ENCODE measurements at places on chromosomes 16 and 17.

DNA sequence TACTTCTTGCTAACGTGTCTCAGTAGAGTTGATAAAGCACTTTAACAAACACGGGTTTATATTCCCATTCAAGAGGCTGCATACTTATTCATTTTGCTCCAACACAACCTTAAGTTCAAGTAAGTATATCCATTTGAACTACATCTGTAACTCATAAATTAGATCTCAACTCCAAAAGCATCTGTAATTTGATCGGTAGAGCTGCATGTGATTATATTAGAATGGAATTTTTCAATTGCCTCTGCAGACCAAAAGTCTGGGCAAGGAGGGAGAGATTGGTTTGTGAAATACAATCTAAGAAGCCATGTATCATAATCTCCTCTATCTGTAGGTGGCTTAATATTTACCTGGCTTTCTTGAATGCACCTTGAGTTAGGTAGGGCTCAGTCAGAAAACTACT, 371.0 kb downstream of the RBFOX1 start:
- no peak for DNase-seq

DNA sequence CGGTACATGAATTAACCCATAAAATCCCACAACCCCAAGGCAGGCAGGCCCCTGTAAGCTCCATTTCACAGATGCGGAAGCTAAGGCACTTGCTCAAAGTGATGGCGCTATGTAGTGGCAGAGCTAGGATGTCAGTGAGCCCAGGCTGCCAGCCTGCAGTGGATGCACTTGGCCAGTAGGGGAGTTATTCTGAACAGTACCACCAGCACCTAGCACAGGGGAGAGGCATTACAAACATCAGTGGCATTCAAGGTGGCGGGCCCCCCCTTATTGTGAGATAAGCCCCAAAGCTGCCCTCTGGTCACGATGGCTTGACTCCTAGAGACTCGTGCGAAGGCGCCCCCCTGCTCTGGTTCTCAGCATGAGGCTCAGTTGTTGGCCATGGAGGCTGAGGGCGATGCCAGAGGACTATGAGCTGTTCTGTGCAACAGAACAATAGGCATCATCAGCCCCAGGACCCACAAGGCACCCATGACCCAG, 33.8 kb downstream of the GTF3C1 start:
- DNase-seq: no peak

DNA sequence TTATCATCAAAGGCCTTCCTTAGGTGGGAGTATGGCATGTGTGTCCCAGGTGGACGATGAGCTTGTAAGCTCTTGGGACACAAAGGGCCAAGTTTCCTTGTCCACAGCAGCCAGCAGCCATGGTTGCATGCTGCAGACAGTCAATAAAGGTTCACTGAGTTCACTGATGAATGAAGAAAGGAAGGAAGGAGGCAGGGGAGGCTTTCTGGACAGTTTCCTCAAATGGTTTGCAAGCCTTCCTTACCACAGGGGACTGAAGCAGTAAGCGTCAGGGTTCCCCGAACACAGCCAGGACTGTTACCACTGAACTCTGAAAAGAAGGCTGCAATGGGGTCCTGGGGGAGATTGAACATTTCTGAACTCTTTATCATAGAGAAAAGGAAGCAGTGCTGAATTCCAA, 111.1 kb downstream of the GAS7 start:
- DNase-seq: no peak

DNA sequence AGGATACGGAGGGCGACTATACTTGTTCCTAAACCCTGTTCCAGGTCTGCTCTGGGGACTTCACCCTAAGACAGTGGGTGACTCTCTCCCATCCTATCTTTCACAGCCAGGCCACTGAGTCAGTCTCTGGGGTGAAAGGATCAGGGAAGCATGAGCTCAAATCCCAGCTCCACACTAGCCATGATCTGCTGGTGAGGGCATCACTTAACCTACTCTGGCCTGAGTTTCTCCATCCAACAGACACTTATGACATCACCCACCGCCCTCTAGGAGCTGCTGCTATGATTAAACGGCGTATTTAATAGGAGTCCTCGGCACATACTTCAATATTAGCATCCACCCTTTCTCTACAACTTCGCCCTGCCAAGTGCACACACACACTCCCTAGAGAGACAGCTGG, 10.1 kb downstream of the GAST start:
- no peak for DNase-seq

- no peak for DNase-seq
Observed at GRCh38 chr17:81400996-81401722, 5.9 kb downstream of the BAHCC1 start.

GRCh38 chr17:64938925-64939474, 19.7 kb upstream of the LRRC37A3 start:
- no peak for DNase-seq

- DNase-seq: no peak
Observed at GRCh38 chr17:29158488-29159275, 21.5 kb downstream of the MYO18A start.

DNA sequence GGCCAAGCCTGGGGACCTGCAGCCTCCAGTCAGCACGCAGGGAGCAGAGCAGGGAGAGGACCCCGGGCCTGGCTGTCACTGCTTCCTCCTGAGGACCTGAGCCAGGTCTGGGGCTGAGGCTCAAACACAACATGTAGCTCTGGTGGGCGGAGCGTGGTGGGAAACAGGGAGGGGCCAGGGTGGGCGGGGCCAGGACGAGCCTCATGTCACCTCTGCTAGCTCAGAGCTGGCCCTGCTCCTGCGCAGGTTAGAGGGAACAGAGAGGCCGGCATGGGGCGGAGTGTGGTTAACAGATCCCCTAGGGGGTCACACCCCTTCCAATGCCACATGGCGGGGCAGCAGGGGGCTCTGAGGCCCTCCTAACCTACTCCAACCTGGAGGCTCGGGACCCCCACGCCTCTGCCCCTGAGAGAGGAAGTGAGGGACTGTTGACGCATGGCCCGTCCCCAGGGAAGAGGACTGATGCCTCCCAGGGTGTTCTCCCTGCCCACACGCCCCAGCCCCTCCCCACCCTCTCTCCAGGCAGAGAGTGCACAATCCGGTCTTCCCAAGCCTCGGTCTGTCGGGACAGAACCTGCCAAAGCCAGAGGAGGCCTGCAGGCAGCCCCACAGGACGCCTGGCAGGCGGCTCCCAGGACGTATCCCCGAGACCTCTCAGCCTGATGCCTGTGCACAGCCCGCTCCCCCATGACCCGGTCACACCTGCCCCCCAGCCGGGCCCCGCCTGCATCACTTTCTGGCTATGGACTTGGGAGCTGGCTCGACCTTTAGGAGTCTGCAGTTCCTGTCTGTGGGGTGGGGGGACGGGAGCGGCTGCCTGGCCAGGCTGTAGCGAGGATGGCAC, 15.2 kb downstream of the PIEZO1 start:
- DNase-seq: no peak

GRCh38 chr17:38701504-38702165, 3.4 kb upstream of the MLLT6 start:
- DNase-seq: no peak

- DNase-seq: no peak
Observed at GRCh38 chr17:50440172-50440837, 14.3 kb downstream of the ACSF2 start.

DNA sequence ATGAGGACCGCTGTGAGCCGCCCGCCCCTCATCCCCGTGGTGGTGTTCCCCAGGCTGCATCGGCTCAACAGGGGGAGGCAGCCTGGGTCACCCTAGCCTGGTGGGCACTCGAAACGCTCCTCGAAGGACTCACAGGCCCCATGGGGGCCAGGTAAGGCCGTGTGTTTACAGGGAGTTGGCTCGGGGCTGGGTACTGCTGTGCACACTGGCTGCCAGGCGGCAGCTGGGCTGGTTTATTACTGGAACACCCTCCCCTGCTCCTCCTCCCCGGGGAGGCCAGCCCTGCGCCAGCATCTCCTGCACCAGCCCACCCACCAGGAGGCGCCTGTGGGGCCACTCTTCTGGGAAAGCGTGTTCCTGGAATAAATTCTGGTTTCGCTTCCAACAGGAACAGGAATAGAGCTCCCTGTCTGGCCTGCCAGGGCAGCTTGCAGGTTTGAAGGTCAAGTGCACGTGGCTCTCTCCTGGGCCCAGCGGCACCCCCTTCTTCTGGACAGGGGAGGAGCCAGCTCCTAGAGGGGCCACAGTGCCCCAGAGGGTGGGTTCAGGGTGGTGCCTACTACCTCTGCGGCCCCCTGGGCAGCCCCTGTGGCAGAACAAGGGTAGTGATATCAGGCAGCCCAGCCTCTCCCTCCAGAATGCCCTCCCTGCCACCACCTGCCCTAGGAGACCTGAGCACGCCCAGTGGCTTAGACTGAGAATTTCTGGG, 11.3 kb downstream of the MCRIP1 start:
- DNase-seq: no peak

- no peak for DNase-seq
Observed at GRCh38 chr16:3846595-3847091, 33.9 kb downstream of the CREBBP start.

- DNase-seq: no peak
Observed at GRCh38 chr16:55471448-55472097, 7.4 kb upstream of the MMP2 start.

GRCh38 chr16:1548727-1549126, 15.3 kb downstream of the TMEM204 start:
- DNase-seq: no peak

GRCh38 chr17:73770115-73770848, 126.0 kb upstream of the SDK2 start:
- peak; percentile 67 for DNase-seq

DNA sequence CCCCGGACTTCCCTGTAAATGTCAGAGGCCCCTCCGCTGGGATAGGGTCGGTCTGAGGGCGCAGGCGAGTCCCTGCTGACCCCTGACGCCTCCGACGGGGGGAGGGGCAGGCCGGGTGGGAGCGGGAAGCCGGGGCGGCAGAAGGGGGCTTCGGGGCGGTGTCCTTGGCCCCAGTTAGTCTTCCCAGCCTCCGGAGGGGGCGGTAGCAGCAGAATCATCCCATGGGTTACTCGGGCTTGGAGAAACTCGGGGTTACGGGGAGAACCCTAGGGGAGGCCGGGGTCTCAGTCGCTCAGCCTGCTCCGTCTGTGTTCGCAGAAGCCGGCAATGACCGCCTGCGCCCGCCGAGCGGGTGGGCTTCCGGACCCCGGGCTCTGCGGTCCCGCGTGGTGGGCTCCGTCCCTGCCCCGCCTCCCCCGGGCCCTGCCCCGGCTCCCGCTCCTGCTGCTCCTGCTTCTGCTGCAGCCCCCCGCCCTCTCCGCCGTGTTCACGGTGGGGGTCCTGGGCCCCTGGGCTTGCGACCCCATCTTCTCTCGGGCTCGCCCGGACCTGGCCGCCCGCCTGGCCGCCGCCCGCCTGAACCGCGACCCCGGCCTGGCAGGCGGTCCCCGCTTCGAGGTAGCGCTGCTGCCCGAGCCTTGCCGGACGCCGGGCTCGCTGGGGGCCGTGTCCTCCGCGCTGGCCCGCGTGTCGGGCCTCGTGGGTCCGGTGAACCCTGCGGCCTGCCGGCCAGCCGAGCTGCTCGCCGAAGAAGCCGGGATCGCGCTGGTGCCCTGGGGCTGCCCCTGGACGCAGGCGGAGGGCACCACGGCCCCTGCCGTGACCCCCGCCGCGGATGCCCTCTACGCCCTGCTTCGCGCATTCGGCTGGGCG, 542 bp downstream of the GUCY2D start:
- DNase-seq: no peak

DNA sequence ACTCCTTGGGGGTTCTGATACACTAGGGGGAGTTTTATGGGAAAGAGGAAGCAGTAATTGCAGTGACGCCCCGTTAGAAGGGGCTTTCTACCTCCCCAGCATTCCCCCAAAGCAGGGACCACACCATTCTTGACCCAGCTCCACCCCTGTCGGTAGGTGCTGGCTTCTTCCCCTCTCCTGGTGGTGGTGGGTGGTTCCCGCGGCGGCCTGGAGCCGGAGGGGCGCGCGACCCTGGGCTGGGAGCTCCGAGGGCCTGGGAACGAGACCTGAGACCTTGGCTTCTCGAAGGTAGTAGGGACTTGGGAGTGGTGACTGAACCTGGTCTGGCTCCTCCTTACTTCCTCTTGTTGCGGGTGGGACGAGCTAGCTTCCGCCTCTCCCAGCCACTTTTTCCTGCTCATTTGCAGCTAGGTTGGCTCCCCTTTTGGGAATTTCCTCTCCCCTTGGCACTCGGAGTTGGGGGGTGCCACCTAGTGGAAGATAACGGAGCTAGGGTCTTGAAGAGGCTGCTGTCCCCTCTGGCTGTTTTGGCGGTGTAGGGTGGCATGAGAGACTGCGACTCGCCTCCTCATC, 438 bp downstream of the GRN start:
- DNase-seq: no peak

GRCh38 chr16:68739964-68740627, 3.0 kb downstream of the CDH1 start:
- no peak for DNase-seq

DNA sequence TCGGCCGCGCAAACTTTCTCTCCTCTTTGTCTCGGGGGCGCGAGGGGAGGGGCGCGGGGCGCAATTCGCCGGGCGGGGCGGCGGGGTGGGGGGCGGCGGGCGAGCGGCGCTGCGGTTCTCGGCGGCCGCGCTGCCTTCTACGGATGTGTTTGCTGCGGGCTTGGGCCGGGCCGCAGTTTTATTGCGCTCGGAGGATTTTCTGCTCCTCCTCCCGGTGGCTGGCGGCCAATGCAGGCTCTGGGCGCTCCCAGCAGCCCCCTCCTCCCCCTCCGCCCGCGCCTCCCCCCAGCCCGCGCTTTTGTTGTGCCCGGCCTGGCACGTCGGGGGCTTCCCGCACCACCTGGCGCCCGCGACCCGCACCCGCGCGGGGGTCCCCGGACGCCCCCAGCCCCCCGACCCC, at the start of gene TIMP2:
TIMP2 (minus strand) TSS at position 154 of the 400 bp plus-strand sequence. CDS start 299 bp downstream, outside the sequence.
- DNase-seq: peak; percentile 80

GRCh38 chr16:22027633-22028032, 19.7 kb downstream of the MOSMO start:
- no peak for DNase-seq

DNA sequence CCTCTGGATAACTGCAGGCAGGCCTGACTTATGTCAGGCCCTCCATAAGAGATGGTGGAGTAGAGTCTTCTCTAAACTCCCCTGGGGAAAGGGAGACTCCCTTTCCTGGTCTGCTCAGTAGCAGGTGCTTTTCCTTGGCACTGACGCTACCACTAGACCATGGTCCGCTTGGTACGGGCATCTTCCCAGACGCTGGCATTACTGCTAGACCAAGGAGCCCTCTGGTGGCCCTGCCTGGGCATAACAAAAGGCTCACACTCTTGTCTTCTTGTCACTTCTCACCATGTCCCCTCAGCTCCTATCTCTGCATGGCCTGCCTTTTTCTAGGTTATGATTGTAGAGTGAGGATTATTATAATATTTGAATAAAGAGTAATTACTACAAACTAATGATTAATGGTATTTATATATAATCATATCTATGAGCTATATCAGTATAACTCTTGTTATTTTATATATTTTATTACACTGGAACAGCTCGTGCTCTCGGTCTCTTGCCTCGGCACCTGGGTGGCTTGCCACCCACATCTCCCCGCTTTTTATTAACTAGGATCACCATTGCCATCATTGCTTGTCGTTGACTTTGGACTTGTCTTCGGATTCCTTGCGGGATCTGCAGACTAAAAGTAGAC, 59.8 kb upstream of the ARL4D start:
- no peak for DNase-seq

- peak; percentile 70 for DNase-seq
Observed at GRCh38 chr17:63399856-63400255, 46.2 kb downstream of the CYB561 start.

- DNase-seq: no peak
Observed at GRCh38 chr17:57662041-57662440, 83.1 kb downstream of the CCDC182 start.

All from left renal pelvis (tissue), 4 donors.